ENCODE measurements at places on chromosomes 5 and 9.

DNA sequence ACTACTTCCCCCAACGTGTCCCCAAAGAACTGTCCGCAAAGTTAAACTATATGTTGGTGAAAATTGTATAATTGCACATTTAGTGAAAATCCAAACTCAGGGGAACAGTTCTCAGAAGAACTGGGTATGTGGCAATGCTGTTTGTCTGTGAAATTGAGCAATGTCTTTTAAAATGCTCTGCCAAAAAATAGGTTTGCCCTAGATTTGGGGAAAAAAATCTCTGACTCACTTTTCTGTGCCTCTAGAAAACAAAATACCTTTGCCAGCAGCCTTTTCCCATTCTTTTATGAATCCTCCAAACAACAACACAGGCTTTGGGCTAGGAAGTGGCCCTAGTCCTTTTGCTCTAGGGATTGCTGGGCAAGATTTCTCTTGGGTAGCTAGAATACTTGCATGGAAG lies 37.4 kb upstream of the ZNF608 start:
- DNase-seq = no peak

DNA sequence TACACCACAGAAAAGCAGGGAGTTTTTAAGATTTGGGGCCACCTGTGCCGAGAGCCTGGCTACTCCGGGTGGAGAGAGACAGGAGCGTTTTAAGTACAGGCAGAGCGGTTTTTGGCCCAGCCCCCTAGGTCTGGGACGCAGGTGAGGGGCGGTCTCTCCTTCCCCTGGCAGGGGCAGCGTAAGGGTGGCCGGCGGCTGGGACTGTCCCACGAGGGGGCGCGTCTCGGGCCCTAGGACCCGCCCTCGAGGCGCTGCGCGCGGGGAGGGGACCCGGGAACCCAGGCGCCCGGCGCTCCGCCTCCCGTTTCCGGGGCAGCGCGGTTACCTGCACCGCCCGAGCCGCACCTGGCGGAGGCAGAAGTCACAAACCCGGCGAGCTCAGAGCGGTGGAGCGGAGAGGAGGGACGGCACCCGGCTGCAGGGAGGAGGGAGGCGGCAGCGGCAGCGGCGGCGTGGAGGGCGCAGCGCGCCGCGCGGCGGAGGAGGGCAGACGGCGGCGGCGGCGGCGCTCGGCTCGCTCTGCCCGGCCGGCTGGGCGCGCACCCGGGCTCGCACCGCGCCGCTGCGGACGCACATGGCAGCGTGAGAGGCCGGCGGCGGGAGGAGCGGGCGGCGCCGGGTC lies at the start of gene WWC1:
Gene WWC1 (plus strand): TSS at position 304 of the 622 bp plus-strand sequence. CDS start 508 bp downstream, outside the sequence.
- peak; percentile 38 for DNase-seq

DNA sequence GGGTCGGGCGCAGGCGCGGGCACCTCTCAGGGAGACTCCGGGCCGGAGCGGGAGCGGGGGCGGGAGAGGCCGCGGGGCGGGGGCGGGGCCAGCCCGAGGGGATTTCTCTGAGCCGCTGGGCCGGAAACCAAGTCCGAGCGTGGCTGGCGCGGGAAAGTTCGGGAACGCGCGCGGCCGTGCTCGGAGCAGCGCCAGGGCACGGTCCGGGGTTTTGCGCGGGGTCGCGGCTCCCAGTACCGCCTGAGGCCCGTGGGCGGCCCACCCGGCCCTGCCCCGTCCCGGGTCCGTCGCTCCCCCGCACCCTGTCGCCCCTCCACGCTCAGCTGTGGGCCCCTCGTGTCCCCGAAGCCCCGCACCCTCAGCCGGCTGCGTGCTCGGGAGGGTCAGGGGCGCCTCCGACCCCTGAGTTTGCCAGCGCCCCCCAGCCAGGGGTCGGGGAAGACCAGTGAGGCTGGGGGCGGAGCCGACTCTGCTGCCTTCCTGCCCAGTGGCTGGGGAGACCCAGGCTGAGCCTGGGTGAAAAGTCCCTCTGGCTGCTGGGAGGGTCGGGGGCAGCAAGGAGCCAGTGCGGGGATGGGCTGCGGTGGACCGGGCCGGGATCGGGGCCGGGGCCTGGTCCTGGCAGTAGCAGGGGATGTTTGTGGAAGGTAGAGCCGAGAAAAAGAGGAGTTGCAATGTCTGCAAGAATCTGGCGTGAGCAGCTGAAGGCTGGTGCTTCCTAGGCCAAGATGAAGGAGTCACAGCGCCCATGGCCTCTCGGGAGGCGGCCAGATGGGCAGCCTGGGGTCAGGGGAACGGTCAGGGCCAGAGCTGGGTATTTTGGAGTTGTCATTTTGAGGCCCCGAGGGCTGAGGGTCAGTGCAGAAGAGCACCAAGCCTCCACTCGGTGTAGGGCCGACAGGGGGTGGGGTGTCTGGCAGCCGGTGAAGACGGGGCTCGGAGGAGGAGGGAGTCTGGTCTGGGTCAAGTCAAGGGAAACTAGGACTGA lies 588 bp downstream of the TRAF2 start:
- peak; percentile 66 for DNase-seq

DNA sequence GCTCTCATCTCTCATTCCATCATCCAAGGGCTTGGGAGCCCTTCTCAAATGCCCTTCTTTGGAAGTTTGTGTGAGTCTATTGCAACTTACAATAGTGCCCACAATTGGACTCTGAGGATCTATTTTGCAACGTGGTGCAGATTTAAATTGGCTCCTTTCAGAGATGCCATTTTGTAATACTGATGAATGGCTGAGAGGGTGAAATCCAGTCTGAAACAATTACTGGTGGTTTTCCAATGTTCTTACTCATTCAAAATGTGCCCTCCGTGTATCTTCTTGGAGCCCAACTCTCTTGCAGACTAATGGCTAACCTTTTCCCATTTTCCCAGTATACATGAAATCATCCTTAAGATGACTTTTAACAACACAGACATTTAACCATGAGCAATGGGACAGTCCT lies 6.1 kb downstream of the ZNF462 start:
- no peak for DNase-seq

- no peak for DNase-seq
Observed at GRCh38 chr9:20351715-20352114, 270.6 kb downstream of the MLLT3 start.

- no peak for DNase-seq
Observed at GRCh38 chr5:33088176-33088575, 352.6 kb upstream of the TARS1 start.

GRCh38 chr5:156405988-156406387 lies 79.0 kb downstream of the SGCD start:
- DNase-seq = no peak

- no peak for DNase-seq
Observed at GRCh38 chr9:131593091-131593820, 47.9 kb downstream of the PRRT1B start.

DNA sequence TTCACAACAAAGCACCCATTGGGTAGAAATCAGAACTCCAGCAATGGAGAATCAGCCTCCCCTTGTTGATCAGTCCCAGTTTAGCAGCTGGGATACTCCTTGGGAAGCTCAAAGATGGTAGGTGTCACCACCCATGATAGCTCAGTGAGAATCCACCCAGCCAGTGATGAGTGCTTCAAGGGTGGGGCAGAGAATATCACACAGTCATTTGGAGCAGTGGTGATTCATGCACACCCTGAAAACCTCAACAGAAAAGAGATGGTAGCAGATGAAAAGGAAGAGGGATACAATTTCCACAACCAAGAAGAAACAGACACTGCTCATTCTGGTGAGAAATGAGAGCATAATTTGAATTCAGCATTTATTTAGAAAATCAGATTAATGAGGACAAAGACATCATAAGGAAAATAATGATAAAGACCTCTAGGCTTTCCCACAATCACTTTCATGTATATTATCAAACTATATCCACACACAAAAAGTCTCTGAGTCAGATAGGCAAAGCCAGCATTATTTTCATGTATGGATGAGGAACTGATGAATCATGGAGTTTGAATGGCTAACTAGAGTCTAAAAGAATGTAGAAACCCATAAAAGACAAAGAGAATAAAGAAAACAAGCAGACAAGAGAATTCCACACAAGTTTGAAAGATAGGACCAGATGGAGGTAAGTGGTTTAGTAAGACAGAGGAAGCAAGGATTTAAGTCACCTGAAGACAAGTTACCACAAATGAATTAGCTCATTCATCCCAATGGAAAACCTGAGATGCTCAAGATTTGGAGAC lies 82.9 kb downstream of the FEM1C start:
- no peak for DNase-seq

DNA sequence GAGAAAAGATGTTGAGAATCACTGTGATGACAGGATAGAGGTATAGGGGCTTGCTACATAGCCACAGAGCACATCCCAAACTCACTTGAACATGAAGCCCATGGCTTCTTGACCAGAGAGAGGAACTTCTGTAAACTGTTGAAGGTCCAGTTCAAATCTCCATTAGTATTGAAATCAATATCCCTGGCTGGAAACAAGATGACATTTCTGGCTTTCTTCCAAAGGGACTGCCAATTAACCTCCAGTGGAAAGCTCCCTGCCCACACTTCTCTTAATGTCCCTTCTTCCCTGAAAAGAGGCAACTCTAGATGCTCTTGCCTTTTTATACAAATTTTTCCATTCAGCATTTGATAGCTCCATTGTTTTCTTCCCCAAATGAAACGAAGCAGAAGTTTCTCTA lies 612.1 kb downstream of the EBF1 start:
- no peak for DNase-seq

DNA sequence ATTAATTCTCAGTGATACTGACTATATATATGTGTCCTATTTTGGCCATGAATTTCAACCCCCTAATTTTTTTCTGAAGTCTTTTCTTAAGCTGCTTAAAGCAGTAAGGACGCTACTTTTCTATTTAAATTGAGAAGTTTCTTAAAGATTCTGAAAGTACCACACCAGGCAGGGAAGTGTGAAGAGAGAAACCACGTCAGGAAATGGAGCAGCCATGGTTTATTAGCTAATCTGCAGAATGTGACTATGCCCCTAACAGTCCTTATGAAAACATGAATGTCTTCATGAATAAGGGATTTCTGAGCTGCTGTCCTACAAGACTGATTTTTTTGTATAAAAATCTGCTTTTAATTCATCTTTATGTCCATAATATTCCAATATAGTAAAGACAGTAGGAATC lies 1724.3 kb upstream of the C9orf72 start:
- DNase-seq = no peak

DNA sequence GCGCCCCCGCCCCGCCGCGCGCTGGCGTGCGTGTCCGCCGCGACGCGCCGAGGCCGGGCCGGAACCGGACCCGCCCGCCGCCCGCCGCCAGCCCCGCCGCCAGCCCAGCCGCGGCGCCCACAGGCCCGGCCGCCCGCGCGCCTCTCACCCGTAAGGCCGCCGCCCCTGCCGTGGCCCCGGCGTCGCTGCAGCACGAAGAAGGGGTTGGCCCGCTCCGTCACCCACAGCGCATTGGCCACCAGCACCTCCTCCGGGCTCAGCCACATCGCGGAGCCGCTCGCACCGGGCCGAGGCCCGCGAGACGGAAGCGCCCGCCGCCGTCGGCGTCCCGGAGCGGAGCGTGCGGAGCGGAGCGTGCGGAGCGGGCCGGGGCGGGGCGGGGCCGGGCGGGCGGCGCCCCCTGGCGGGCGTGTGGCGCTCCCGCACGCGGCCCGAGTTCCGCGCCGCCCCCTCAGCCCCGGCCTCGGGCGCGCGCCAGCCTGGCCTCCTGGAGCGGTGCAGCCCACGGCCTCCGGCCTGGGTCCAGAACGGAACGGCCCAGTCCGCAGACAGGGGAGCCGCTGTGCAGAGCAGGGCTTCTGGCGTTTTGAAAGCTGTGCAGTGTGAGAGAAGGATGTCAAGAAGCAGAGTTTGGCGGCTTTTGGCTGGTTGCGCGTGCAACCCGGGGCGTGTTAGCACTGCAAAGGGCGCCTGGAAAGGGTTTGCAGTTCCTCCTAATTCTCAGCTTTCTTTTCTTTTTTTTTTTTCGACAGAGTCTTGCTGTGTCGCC lies at the start of gene TBC1D9B:
Gene TBC1D9B (minus strand): TSS at position 342 of the 769 bp plus-strand sequence. CDS start 76 bp downstream, at position 266.
- DNase-seq = peak; percentile 91

- no peak for DNase-seq
Observed at GRCh38 chr5:36792560-36793180, 83.9 kb upstream of the NIPBL start.

GRCh38 chr9:126401581-126401980 lies 75.0 kb downstream of the MVB12B start:
- DNase-seq = no peak

GRCh38 chr5:7586480-7586879 lies 190.5 kb downstream of the ADCY2 start:
- DNase-seq = no peak

- peak; percentile 46 for DNase-seq
Observed at GRCh38 chr9:73067074-73067473, 84.6 kb upstream of the ANXA1 start.

- peak; percentile 46 for DNase-seq
Observed at GRCh38 chr9:4297786-4298254, 2.0 kb downstream of the GLIS3 start.

- DNase-seq = no peak
Observed at GRCh38 chr9:94741866-94742265, 15.4 kb downstream of the AOPEP start.

DNA sequence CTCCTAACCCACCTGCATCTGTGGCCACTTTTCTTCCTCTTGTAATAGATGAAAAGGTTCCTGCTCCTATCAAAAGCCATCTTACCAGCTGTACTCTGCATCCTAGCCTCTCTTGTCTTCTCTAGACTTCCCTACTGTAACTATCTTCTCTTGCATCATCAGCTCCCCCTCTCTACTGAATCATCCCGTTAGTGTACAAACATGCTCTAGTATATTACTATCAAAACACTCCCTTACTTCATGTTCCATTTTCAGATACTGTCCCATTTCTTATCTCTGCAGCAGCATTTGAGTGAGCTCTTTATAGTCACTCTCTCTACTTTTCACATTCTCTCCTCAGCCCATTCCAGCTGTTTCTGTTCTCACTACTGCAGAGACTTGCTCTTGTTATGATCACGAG lies 2.8 kb downstream of the SRA1 start:
- no peak for DNase-seq

DNA sequence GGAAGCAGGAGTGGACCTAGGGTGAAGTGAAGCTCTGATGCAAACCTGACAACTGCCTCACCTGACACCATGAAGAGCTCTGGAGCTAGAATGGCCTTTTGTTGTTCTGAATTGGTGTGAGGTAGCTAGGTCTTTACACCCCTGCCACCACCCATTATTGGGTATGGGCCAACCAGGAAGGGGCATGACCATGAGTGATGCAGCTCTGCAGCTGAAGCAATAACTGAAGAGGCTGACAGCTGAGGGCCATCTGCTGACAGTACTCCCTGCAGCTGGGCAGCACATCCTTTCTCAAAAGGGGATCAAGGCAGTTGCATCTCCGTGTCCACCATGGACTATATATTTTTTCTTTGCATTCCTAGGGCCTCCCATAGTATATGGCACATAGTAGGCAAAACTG lies 87.0 kb upstream of the TLE1 start:
- no peak for DNase-seq

All from Karpas-422 (cell line).